ENCODE measurements at places on chromosomes 5 and 9.

DNA sequence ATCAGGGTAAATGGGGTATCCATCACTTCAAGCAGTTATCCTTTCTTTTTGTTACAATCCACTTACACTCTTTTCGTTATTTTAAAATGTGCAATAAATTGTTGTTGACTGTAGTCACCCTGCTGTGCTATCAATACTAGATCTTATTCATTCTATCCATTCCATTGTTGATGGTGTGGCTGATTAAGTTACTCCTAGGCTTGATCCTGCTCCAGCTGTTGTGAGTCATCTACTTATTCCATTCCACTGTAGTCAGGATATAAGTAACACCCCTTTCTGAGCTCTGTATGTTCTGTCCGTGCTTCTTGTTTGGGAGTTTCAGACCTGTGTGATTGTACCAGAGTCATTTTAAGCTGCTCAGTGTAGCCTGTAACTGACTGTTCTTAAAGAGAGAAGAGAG lies 122.5 kb upstream of the RUSC2 start:
- peak; percentile 92 for DNase-seq
- peak overlapping the region; percentile 78 for H3K27ac ChIP-seq
- H3K36me3 ChIP-seq = peaks cover 29% of the 10 kb centered on the region
- H3K4me3 ChIP-seq = peak overlapping the region; percentile 74

- H3K27me3 ChIP-seq = no peaks in the 10 kb centered on the region
- no peak for DNase-seq
- H3K36me3 ChIP-seq = peaks cover 8% of the 10 kb centered on the region
These were observed 25.2 kb downstream of the FXN start for GRCh38 chr9:69060766-69061165.

DNA sequence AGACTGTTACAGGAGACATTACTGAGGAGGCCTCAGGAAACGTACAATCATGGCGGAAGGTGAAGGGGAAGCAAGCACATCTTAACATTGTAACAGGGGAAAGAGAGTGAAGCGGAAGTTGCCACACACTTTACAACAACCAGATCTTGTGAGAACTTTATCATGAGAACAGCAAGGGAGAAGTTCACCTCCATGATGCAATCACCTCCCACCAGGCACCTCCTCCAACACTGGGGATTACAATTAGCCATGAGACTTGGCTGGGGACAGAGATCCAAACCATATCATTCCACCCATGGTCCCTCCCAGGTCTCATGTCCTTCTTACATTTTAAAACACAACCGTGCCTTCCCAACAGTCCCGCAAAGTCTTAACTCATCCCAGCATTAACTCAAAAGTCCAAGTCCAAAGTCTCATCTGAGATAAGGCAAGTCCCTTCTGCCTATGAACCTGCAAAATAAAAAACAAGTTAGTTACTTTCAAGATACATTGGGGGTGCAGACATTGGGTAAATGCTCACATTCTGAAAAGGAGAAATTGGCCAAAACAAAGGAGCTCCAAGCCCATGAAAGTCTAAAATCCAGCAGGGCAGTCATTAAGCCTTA lies 138.3 kb downstream of the TMEM161B start:
- H3K36me3 ChIP-seq = no peaks in the 10 kb centered on the region
- H3K27ac ChIP-seq = no peak overlapping the region
- no peak overlapping the region for H3K4me3 ChIP-seq
- H3K4me1 ChIP-seq = no peaks in the 10 kb centered on the region
- no peaks in the 10 kb centered on the region for H3K27me3 ChIP-seq
- DNase-seq = no peak

DNA sequence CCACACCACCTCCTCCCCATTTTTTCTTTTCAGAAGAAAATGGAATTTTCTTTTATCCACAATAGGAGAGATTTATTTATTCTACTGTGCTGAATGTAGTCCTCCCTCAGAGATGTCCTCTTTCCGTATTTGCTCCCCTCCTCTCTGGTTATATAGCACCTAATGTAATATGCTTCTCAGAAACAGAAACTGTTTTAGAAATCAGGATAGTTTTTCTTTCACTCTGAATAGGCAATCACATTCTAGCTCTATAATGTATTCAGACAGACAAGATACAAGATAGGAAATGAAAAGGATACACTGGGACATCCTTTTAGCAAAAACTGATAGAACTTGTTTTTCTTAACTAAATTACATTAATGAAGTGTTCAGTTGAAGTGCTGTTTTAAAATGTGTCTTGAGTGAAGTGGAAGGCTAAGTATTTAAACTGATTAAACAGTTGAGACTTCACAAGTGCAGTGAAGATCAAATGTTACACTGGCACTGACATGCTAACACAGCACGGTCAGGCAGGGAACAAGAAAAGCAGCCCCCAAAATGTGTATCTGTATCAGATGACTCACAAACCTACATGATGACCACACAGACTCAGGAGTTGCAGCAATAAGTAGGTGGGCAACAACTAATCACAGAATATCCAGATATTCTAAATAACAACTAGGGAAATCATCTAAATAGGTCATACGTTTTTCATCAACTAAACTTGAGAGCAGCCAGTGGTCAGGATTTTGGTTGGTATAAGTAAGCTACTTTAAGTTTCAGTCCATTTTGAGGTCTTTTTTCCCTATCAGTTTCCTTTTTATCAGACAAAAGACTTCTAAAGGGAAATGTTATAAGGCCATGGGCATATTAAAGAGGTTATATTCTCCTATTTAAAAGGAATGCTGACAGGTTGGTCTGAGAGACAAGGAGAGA lies 260.4 kb downstream of the MLLT3 start:
- peaks cover 18% of the 10 kb centered on the region for H3K4me1 ChIP-seq
- DNase-seq = no peak
- no peaks in the 10 kb centered on the region for H3K36me3 ChIP-seq
- H3K4me3 ChIP-seq = no peak overlapping the region
- H3K27me3 ChIP-seq = no peaks in the 10 kb centered on the region
- H3K27ac ChIP-seq = no peak overlapping the region

DNA sequence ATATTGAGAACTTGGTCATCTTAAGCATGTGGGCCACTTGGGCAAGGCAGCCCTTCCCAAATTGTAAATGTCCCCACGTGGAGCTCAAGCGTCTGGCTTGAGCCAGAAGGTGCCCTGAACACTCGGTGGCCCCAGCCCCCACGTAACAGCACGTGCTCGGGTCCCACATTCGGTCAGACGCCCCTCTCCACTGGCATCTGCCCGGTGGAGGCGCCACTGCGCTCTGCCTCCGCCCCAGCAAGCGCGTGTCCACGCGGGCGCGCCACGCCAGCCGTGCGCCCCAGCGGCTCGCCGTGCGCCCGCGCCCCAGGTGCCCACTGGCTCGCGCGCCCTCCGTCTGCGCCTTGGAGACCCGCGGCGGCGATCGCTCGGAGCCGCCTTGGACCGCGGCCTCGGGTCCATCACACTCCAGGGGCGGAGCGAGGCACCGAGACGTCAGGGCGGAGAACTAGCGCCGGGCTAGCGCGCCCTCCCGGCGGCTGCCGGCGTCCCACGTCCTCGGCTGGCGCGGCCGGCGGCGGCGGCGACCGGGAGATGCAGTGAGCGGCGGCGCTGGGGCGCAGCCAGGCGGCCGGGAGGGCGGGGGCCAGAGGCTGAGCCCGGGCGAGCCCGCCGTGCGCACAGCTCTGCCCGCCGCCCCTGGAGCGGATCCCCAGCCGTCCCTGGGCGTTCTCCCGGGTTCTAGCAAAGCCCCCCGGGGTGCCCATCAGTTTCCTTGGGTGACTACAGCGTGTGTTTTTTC lies at the start of gene PALM2AKAP2:
Gene PALM2AKAP2 (plus strand): TSS at position 488 of the 742 bp plus-strand sequence. CDS start 291 bp downstream, outside the sequence.
- H3K36me3 ChIP-seq = no peaks in the 10 kb centered on the region
- peaks cover 32% of the 10 kb centered on the region for H3K4me1 ChIP-seq
- peaks cover 3% of the 10 kb centered on the region for H3K27me3 ChIP-seq
- peak within 1 kb of the TSS; percentile 96 for H3K4me3 ChIP-seq
- DNase-seq = peak; percentile 50

GRCh38 chr5:116573279-116573701 lies 1.3 kb downstream of the SEMA6A start:
- peak overlapping the region; percentile 28 for H3K4me3 ChIP-seq
- DNase-seq = no peak
- peaks cover 36% of the 10 kb centered on the region for H3K27me3 ChIP-seq

DNA sequence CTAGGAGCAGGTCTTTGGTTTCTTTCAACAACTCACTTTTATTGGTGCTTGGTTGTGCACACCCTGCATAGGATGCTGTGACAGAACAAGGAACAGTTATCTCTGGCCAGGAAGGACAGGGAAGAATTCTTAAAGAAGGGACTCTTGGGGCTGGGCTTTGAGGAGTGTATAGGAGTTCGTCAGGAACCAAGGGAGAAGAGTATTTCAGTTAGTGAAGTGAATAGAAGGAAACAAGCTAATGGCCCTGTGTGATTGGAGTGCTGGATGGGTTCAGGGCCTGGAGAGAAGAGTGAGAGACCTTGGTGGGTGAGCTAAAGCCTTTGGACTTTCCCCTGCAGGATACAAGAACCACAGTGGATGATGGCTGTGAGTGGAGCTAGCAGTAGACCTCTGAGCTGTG lies 32.2 kb downstream of the DAB2IP start:
- no peak overlapping the region for H3K27ac ChIP-seq
- no peaks in the 10 kb centered on the region for H3K36me3 ChIP-seq
- no peak overlapping the region for H3K4me3 ChIP-seq
- peaks cover 4% of the 10 kb centered on the region for H3K27me3 ChIP-seq
- DNase-seq = no peak

GRCh38 chr5:143206196-143207053 lies 197.1 kb downstream of the NR3C1 start:
- peaks cover 19% of the 10 kb centered on the region for H3K36me3 ChIP-seq
- peaks cover 60% of the 10 kb centered on the region for H3K4me1 ChIP-seq
- peaks cover 3% of the 10 kb centered on the region for H3K27me3 ChIP-seq
- H3K27ac ChIP-seq = peak overlapping the region; percentile 80
- no peak for DNase-seq

DNA sequence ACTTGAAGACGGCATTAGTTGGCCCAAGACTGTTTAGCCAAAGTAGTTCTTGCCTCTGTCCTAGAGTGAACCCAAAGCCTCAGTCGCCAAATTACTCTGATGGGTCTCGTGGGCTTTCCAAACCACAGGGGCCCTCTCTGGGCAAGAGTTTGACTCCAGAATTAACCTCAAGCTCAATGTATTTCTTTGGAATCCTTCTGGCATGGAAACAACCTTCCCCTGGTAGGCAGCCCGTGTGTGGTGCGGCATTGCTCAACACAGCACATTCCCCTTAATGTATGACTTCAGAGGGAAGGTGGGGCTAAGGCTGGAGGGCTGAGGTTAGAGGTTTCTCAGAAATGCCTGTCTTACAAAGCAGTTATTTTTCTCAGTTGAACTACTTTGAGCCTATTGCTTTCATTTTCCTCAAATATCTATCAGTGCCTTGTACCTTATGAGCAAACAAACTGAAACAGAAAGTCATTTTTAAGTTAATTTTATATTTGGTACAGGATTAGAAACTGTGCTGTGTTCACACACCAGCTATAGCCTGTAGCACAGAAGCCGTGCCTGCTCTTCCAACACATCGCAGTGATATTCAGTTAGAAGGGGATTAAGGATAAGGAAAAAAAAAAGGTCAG lies 123.9 kb upstream of the HAPLN1 start:
- no peak overlapping the region for H3K4me3 ChIP-seq
- H3K36me3 ChIP-seq = no peaks in the 10 kb centered on the region
- no peak for DNase-seq
- no peak overlapping the region for H3K27ac ChIP-seq
- no peaks in the 10 kb centered on the region for H3K27me3 ChIP-seq

DNA sequence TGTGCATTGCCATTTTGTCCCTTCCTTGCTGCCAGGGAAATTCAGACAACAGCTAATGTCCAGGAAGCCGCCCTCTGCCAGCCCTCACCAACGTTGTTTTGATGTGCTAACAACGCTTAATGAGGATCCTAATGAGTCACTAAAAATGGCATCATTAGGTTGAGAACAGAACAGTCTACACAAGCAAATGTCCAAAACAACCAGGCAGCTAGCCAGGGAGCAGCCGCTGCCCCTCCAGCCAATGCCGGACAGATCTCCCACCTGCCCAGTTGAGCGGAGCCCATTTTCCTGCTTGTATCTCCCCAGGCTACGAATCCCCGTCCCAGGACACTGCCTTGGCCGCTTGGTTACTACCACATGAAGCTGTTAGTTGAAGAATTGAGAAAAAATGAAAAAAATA lies 40.4 kb upstream of the UNC5A start:
- no peaks in the 10 kb centered on the region for H3K36me3 ChIP-seq
- H3K27ac ChIP-seq = no peak overlapping the region
- H3K4me1 ChIP-seq = no peaks in the 10 kb centered on the region
- peaks cover 50% of the 10 kb centered on the region for H3K27me3 ChIP-seq
- H3K4me3 ChIP-seq = no peak overlapping the region
- no peak for DNase-seq

GRCh38 chr9:127147251-127147650 lies 24.8 kb upstream of the ANGPTL2 start:
- H3K4me3 ChIP-seq = no peak overlapping the region
- no peak overlapping the region for H3K27ac ChIP-seq
- peaks cover 13% of the 10 kb centered on the region for H3K27me3 ChIP-seq
- H3K4me1 ChIP-seq = 0 out of 2 replicates have a peak, but pooled peaks cover 4% of the 10 kb centered on the region

DNA sequence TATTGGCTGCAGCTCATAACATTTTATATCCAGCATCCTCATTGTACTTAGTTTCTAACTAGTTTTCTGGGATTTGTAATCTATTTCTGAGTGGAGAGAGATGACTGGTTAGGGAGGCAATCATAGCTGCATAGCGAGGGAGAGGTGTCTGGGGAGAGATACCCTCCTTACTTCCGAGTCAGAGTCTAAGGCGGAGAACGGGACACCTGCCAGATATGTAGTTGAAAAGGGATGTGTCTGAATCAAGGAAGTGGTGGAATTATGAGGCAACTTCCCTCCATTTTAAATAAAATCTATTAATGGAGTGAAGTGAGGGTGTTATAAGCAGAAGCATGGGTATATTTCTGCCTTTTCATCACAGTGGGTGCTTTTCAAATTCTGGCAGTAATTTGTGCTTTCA lies 126.5 kb downstream of the MAST4 start:
- no peaks in the 10 kb centered on the region for H3K27me3 ChIP-seq
- no peaks in the 10 kb centered on the region for H3K36me3 ChIP-seq
- H3K4me1 ChIP-seq = no peaks in the 10 kb centered on the region
- no peak overlapping the region for H3K27ac ChIP-seq
- no peak overlapping the region for H3K4me3 ChIP-seq

GRCh38 chr5:176734756-176735342 lies 75.5 kb upstream of the UNC5A start:
- H3K27me3 ChIP-seq = peaks cover 75% of the 10 kb centered on the region
- no peaks in the 10 kb centered on the region for H3K4me1 ChIP-seq
- no peak overlapping the region for H3K27ac ChIP-seq
- DNase-seq = no peak

- no peak for DNase-seq
- no peaks in the 10 kb centered on the region for H3K36me3 ChIP-seq
- no peaks in the 10 kb centered on the region for H3K27me3 ChIP-seq
- H3K4me1 ChIP-seq = no peaks in the 10 kb centered on the region
These were observed 135.0 kb upstream of the CCDC152 start for GRCh38 chr5:42621662-42622061.
